ENCODE measurements at places on chromosomes 13 and 19. TPM values are rescaled to one million over a fixed set of nuclear protein-coding genes. Genes with fewer than 3 reads are reported as not detected.

CLEC11A gene
- 5.7 TPM for total RNA-seq

FCGBP gene
- 39.4 TPM for total RNA-seq

LGALS4 gene
- total RNA-seq = 1.4 TPM

FFAR2 gene
- total RNA-seq = not detected

KLF1 gene
- total RNA-seq = 0.41 TPM

CEACAM5 gene
- not detected for total RNA-seq

N4BP2L1 gene
- 49.9 TPM for total RNA-seq

ODAD3 gene
- total RNA-seq = 5.4 TPM

KCNC3 gene
- 60.8 TPM for total RNA-seq

DNA sequence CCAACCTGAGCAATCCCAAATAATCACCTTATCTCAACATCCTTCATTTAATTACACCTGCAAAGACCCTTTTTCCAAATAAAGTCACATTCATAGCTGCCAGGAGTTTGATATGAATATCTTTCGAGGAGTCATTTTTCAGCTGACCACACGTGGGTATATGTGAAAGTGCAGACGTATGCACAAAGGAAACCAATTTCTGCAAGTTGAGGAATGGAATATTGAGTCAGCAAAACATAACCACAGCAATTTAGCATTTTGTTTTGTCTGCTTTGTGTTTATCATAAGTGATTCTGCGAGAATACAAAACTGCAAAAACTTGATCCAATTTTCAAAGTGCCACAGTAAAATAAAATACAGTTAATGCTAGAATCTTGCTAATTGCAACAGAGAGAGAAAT is 295.9 kb downstream of the SUCLA2 start:
- DNase-seq = no peak

DNA sequence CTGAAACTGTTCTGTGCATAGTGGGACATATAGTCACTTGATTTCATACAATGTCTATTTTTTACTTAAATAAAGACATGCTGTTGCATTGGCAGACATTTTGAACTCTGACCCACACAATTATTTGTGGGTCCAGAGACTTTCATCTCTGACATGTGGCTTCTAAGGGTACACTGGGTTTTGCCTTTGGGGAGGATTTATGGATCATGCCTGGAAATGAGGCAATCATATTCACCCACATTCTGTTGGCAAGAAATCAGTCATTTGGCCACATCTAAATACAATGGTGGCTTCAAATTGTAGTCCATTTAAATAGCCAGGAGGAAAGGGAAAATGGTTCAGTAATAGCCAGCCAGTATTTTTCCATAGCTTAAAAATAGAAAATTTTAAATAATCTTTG is 238.3 kb upstream of the KLF12 start:
- DNase-seq = no peak

- DNase-seq = no peak
These were observed 51.1 kb upstream of the CYP4F8 start for GRCh38 chr19:15563931-15564330.

- no peak for DNase-seq
These were observed 1.3 kb downstream of the FAM174C start for GRCh38 chr19:1276628-1277022.

GRCh38 chr19:16586991-16587832 is 15.0 kb upstream of the SLC35E1 start:
- DNase-seq = no peak

DNA sequence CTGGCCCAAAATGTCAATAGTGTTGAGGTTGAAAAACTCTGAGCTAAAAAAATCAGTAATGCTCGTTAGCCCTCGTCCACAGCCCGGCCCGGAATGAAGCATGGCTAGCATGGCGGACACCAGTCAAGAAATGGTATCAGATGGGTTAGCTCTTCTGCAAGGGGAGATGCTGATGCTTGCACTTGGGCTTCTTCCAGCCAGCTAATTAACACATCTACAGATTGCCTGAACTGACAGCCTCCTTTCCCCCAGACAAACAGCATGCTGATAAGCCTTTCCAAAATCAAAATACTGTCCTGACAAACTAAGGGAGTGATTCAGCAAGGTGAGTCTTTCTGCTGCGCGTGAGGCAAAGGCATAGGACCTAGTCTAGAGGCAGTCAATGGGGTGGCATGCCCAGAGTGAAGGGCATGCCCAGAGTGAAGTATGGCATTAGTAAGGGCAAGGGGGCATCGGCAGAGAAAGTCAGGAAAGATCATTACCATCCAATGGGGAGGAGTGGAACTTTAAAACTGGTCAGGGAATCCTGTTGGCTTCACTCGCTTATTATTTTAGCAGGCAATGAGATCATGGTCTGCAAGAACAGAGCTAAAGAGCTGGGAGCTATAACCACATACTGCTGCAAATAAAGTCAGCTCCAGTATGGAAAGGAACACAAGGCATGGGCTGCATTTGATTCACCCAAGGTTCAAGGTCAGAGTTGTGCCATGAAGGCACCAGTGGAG is 30.2 kb upstream of the UBE2L5 start:
- no peak for DNase-seq

GRCh38 chr13:61030445-61030844 is 385.2 kb downstream of the PCDH20 start:
- no peak for DNase-seq

DNA sequence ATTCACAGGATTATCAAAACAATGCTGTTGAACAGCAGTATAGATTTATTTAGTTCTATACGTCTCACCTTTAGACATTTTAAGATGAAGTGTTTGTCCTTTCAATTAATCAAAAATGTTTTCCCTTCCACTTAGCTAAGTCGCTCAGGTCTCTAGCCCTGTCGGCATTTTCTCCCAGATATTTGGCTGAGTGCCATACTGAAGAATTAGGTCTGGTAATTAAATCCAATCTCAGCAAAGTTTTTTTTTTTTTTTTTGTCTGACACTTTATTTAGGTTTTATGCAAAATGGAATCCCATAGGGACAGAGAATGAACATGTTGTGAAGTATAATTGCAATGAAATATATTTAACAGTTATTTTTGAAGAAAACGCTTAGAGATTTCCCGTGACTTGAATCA is 44.1 kb downstream of the RFC3 start:
- DNase-seq = no peak

GRCh38 chr13:39407786-39408185 is 195.2 kb downstream of the LHFPL6 start:
- DNase-seq = no peak

DNA sequence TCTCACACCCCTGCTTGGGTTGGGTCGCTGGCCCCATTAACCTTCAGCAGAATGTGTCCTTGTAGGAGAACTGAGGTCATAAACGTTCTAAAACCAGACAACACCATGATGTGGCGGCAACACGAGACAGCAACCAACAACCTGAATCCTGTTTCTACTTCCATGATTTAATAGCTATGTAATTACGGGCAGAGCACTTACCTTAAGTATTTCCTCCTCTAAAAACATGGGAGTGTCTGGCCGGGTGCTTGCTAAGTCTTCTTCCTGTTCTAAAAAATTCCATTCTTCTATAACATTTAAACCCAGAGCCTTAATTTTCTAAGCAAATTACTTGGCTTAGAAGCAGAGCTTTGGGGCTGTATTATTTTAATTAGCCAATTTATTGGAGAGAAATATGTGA is 33.5 kb upstream of the IRS2 start:
- no peak for DNase-seq

- DNase-seq = no peak
These were observed 1.6 kb downstream of the ZNF579 start for GRCh38 chr19:55578761-55579747.

DNA sequence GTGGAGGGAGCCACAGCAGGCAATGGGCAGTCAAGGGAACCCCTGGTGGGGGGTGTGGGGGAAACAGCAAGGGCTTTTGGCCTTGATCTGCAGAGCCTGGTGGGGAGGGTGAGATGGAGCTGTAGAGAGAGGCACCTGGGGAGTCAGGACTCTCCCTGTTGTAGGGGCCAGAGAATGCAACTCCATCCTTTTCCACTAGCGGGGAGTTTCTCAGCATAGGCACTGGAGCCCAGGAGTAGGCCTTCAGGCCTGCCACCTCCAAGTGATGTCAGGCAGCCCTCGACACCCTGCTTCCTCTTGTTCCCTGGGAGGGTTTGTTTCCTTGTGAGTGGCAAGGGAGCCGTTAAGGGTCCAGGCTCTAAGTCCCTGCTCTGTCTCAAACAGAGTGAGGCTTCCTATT is 25.0 kb downstream of the MEGF8 start:
- no peak for DNase-seq

DNA sequence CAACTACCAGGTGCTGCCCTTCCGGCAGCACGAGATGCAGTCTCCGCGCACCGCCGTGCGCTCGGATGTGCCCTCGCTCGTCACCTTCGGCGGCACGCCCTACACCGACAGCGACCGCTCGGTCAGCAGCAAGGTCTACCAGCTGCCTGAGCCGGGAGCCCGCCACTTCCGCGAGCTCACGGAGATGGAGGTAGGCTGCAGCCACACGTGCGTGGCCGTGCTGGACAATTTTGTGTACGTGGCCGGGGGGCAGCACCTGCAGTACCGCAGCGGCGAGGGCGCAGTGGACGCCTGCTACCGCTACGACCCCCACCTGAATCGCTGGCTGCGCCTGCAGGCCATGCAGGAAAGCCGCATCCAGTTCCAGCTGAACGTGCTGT is 15.2 kb upstream of the CRTC1 start:
- no peak for DNase-seq

- no peak for DNase-seq
These were observed 98.0 kb downstream of the GADD45B start for GRCh38 chr19:2573916-2574315.

- no peak for DNase-seq
These were observed 325.0 kb downstream of the DNAJC15 start for GRCh38 chr13:43348397-43348796.

GRCh38 chr19:39679791-39680168 is 24.1 kb downstream of the LGALS16 start:
- peak; percentile 43 for DNase-seq

DNA sequence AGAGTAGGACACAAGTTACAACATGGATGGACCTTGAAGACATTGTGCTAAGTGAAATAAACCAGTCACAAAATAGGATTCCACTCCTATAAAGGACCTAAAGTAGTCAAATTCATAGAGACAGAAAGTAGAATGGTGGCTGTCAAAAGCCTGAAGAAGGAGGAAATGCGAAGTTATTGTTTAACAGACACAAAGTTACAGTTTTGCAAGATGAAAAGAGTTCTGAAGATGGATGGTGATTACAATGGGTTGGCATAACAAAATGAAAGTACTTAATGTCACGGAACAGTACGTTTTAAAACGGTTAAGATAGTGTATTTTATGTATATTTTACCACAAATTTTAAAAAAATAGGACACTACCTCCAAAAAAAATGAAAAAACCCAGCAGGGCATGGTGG is 34.8 kb downstream of the FOXO1 start:
- no peak for DNase-seq

GRCh38 chr13:110993788-110994187 is 78.9 kb upstream of the ANKRD10 start:
- DNase-seq = no peak

DNA sequence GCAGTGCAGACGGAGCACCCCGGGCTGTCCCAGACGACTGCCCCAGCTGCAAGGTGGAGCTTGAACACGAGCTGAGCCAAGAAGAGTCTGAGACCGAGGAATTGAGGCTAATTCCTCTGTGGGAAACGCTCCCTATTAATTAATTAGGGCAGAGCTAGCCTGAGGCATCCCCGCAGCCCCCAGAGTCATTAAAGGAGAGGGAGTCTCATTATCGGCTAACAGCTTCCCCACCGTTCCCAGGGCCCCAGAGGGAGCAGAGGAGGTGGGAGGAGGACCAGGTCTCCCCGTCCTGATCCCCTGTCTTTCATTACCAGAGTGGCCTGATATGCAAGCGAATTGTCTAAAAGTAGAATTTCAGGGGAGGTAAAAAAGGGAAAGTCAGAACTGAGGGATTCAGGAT is 13.1 kb upstream of the SLC1A6 start:
- DNase-seq = no peak

DNA sequence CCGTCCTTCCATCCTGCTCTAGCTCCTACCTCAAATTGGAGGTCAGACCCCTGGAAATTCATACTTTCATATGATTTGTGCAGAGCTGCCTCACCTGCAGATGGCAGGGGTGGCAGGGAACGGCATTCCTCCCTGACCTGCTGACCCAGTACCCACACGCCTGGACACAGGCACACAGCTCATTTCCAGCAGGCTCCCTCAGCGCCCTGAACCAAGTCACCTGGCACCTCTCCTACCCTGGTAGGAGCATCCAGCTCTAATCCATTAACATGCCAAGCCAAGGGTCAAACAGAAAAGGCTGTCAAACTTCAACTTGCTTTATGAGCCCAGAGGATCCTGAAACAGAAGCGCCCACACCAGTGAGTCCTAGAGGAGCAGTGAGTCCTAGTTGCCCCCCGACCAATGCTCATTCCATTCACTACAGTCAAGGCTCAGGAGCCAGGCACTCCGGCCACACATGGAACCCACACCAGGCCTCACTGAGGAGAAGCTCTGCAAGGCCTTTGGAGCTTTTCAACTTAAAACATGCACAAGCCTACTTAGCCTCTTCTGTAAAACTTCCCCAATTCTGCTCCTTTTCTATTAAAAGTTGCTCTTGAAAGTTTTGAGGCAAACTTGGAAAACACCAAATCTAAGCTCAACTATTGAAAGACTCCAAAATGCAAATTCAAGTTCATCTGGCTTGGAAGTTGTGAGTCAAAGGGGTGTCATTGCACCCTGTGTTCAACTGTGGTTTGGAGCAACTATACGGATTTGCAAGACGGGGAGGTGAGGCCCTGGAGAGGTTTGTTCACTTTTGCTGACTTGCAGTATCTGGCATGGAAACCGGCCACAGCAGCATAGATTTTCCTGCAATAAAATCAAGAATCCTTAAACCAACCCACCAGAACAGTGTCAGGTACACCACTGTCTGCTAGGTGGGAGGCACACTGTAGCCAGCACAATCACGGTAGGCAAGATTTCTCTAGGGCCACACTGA is 96.7 kb downstream of the CRYL1 start:
- no peak for DNase-seq

DNA sequence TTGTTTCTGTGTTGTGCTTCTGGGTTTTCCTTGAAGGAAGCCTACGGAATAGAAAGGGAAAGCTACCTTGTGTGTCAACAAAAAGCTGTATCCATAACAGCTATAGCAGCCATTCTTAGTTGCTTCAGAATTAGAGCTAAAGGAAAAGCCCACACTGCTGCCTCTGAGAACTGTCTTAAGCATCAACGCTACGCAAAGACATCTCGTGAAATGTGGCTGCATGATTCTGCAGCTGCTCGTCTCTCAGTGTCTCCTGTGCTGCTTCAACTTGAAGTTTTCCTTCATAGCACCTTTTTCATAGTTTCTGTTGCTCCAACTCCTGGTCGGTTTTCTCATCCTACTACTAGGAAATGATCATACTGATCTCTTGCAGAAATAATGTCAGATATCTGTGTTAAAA is 140.9 kb upstream of the MAB21L1 start:
- no peak for DNase-seq

GRCh38 chr19:2477141-2477710 is 1.3 kb downstream of the GADD45B start:
- peak; percentile 31 for DNase-seq

GRCh38 chr19:24048261-24048660 is 38.7 kb upstream of the ZNF254 start:
- no peak for DNase-seq

Data from dorsolateral prefrontal cortex (tissue), 122 donors.